ENCODE measurements at places on chromosomes 13 and 19. TPM values are rescaled to one million over a fixed set of nuclear protein-coding genes. Genes with fewer than 3 reads are reported as not detected.

The CYSLTR2 gene
- total RNA-seq, result not detected

The C2CD4C gene
- 14.6 TPM for total RNA-seq

The APOC1 gene
- total RNA-seq, result 78.1 TPM

The TMPRSS9 gene
- total RNA-seq, result 0.33 TPM

The IGFL1 gene
- not detected for total RNA-seq

The MAG gene
- total RNA-seq, result not detected

The GPR12 gene
- not detected for total RNA-seq

The SELENOV gene
- total RNA-seq, result 6.9 TPM

The HSD11B1L gene
- 9.3 TPM for total RNA-seq

The MEIOSIN gene
- 0.07 TPM for total RNA-seq

The ATP1A3 gene
- 11.6 TPM for total RNA-seq

DNA sequence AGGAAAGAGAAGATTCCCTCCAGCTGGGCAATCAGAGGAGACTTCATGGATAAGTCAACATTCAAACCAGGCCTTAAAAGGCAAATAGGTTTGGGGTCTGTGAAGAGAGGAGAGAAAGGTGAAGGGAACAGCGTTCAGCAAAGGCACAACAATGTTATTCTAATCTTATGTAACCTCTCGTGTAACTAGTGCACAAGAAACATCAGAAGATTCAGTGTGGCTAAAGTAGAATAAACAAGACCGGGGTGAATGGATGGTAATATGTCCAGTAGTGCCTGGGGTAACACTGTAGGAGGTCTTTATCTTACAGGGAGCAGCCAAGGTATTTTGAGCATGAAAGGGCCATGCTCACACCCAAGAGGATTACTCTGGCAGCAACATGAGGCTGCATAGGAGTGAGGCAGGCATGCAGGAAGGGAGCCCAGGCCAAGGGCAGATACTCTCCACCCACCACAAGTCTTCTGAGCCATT lies 24.1 kb downstream of the LHFPL6 start:
- DNase-seq, result no peak

- peak; percentile 51 for DNase-seq
These were observed 5.4 kb downstream of the NLRP12 start for GRCh38 chr19:53818756-53819155.

DNA sequence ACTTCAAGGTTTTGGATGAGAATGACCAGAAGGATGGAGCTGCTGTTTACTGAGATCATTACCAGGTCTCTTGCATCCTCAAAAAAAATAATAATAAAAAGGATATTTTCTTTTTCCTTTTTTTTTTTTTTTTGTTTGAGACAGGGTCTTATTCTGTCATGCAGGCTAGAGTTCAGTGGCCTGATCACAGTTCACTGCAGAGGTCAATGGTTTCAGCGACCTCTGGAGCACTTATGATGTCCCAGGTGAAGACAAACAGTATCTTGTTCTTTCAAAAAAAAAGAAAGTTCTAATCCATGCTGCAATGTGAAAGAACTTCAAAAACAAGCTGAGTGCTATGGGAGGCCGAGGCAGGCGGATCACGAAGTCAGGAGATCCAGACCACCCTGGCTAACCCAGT lies 30.4 kb upstream of the TPM4 start:
- DNase-seq, result no peak

DNA sequence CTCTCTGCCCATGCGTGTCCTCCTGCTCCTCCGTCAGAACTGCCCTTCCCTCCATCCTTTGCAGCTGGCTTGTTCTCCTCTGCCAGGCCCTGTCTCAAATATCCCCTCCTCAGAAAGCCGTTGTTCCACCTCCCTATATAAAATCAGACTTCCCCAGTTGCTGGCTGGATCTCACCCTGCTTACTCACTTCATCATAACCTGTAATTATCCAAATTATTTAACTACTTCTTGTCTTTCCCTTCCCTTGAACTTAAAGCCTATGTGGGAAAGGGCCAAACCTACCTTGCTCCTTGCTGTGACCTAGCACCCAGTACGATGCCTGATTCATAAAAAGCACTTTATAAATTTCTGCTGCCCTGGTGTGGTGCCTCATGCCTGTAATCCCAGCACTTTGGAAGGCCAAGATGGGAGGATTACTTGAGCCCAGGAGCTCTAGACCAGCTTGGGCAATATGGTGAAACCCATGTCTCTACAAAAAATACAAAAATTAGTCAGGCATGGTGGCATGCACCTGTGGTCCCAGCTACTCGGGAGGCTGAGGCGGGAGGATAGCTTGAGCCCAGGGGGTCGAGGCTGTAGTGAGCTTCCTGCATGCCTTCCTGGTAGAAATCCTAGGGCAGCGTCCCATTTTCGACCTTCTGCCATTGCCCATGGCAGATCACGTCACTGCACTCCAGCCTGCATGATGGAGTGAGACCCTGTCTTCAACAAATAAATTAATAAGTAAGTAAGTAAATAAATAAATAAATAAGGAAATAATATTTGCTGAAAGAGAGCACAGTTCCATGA lies 39.5 kb upstream of the ZNF536 start:
- DNase-seq, result no peak

DNA sequence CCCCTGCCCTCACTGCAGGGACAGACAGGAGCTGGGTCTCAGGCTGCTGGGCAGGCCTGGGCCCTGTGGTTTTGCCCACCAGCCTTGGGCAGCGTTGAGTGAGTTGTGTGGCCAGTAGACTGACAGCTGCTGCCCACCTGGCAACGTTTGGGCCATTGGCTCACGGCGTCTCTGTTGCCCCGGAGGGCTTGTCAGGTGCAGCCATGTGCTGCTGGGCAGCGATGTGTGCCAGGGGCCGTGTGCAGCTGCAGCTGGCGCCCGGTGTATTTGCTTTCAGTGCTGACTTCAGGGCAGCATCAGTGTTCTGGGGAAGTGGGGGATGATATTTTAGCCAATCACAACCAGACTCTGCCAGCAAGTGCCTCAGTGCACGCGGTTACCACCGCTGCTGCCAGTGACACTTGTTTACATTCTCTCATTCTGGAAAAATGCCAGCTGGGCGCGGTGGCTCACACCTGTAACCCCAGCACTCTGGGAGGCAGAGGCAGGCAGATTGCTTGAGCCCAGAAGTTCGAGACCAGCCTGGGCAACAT lies 10.6 kb downstream of the FZR1 start:
- DNase-seq, result no peak

- no peak for DNase-seq
These were observed 640.5 kb downstream of the GPC5 start for GRCh38 chr13:92038905-92039304.

- DNase-seq, result no peak
These were observed 14.4 kb downstream of the MYO16 start for GRCh38 chr13:108643646-108644353.

DNA sequence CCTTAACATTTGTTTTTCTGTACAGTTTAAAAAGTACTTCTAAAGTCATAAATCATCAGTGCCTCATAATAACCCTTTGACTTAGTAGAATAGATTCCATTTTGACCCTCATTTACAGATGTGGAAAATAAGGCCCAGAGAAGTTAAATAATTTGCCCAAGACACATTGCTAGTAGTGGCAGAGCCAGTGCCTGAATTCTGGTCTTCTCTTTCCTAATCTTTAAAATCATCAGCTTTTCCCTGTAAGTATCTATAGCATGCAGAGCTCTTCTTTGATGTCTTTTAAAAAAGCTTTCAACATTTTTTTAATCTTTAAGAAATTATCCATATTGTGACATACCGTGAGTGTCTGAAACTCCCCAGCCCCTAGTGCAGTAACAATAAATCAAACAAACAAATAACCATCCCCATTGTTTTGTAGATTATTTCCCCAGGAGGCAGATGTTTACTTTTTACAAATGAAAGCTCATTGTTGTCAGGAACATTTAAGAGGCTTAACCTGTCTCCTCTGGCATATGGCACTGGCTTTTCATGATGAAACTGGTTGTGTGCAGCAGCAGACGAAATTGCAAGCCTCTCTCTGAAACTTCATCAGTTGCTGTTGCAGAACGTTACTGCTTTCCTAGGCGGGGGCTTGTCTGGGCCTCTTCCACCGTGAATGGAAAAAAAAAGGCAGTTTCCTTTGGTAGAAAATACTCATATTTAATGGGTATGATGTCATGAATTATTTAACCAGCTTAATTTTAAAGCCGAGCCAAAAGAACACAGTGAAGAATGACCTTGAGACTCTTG lies 31.7 kb upstream of the PCDH8 start:
- DNase-seq, result peak; percentile 56

DNA sequence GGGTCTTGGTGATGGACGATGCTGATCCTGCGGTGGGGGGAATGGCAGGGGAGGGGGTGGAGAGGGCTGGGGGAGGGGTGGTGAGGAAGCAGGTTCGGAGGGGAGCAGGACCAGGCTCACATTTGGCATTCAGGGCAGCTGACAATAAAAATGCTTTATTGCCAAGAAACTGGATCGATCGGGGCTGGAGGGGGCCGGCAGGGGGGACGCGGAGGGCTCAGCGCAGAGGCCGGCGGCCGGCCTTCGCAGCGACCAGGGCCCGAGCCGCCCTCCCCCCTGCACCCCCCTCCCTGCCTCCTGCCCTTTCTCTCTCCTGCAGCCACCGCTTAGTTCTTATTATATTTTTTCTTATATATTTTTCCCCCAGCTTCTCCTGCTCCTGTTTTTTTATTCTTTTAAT lies 18.1 kb upstream of the POU2F2 start:
- no peak for DNase-seq

- DNase-seq, result no peak
These were observed 24.7 kb downstream of the URI1 start for GRCh38 chr19:29966588-29967249.

DNA sequence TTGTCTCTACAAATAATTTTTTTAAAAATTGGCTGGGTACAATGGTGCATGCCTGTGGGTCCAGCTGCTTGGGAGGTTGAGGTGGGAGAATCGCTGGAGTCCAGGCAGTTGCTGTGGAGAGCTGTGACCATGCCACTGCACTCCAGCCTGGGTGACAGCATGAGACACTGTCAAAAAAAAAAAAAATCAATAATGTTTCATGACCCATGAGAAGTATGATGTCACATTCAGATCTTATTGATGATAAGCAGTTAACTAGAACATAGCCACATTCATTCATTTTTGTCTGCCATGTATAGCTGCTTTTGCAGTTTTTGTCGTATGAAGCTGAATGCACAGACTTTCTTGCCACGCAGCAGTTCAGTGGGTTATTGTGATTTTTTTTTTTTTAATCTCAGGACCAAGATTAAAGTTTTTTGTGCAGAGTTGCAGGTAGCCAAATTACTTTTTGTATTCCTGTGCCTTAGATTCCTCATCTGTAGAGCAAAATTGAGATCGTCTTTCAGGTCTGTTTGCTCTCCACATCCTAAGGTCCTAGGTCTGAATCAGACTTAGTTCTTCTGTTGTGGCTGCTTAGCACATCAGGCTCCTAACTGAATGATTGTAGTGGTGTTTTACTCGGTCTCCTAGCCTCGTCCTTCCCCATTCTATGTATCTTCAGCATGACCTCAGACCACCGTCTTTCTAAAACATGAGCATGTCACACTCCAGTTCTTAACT lies 145.2 kb downstream of the GGACT start:
- DNase-seq, result no peak

DNA sequence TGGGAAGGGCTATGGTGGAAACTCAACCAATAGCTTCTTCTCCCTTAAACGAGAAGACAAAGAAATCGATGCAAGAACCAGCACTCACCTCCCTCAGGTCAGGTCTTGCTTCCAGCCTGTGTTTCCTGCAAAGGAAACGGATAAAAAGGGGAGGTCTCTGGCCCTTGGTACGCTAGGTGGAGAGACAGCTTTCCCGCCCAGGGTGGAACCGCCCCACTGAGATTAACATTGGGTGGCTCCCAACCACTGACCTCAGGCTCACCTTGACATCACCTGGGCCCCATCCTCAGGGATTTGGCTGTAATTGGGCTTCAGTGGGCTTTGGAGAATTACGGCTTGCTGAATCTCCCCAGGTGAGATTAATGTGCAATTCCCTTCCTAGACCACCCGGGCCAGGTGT lies at the start of gene NLRP7:
NLRP7 (minus strand) TSS at position 150 of the 400 bp plus-strand sequence.
- DNase-seq, result peak; percentile 51

DNA sequence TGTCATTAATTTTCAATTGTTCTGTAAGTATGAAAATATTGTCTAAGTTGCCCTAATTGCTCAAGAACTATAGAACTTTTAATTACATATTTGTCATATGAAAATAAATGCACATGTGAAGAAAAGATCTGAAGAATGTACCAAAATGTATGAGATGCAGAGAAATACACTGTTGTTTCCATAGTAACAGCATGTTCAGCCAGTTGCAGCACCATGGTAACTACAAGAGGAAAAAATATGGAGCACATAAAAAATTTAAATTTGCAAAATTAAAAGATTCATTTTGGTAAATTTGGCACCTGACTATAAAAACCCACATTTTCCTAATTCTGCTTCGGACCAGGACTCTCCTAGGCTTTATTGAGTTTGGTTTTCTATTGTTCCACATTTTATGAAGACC lies 1170.0 kb upstream of the MIR17HG start:
- no peak for DNase-seq

DNA sequence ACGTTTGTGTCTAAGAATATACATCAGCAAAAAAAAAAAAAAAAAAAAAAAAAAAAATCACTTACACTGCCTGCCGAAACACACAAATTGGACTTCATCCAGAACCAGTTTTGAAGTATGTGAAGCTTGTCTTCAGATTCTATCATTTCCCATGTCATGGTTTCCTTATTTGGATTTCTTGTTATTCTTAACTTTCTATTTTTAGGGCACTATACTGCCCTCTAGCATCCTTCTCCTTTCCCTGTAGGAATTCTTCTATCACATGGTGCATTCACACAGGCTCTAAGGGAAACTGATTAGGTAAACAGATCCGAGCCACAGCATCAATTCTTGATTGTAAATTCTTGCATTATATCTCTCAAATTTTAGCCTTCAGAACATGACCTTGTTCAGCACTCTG lies 1507.5 kb downstream of the OLFM4 start:
- DNase-seq, result no peak

DNA sequence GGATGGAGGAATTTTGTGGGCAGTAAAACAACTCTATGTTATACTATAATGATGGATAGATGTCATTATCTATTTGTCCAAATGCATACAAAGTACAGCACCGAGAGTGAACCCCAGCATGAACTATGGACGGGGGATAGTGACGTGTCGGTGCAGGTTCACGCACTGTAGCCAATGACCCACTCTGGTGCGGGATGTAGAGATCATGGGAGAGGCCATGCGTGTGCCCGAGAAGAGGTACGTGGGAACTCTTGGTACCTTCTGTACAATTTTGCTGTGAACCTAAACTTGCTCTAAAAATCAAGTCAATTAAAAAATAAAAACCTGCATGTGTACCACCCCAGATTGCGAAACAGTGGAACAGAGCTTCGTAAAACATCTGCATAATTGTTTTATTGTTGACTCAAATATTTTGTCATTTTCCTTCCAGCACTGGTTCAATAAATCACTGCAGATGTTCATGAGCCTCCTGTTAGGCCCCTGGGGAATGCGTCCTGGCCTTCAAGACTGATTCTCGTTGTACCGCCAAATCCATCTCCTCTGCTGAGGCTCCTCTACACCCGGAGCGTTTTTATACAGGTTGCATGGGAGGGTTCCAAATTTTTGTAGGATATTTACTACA lies 30.9 kb downstream of the COL4A1 start:
- no peak for DNase-seq

DNA sequence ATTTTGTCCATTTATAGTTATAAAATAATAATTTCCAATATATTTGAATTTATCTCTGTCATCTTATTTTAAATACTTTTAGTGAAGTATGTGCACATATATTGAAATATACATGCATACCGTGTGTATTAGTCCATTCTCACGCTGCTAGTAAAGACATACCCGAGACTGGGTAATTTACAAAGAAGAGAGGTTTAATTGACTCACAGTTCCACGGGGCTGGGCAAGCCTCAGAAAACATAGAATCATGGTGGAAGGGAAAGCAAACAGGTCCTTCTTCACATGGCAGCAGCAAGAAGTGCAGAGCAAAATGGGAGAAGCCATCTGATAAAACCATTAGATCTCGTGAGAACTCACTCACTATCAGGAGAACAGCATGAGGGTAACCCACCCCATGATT lies 37.6 kb upstream of the FFAR2 start:
- DNase-seq, result no peak
